ENCODE measurements at places on chromosomes 6 and 20.
A peak's percentile ranks its signal among the peaks of the same experiment; 100 is the strongest.

- DNase-seq = no peak
Measured at GRCh38 chr6:3744901-3745470, 6.5 kb downstream of the PXDC1 start.

DNA sequence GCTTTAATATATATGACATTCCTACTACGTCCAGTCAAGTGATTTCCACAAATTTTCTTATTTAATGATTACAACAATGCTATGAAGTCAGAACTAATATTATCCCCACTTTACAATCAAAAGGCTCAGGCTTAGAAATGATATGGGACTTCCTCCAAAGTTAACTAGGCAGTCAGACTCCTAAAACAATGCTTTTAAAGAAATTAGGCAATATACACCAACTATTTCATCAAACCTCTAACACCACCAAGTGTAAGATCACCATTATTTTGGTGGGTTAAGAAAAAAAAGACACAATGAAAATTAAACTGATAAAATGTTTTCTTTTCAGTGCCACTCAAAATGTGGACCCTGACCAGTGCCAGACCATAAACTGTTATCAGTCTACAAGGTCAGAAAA is 256.1 kb upstream of the RUNX2 start:
- DNase-seq = no peak

GRCh38 chr6:1713016-1713600 is 103.4 kb downstream of the FOXC1 start:
- DNase-seq = no peak

DNA sequence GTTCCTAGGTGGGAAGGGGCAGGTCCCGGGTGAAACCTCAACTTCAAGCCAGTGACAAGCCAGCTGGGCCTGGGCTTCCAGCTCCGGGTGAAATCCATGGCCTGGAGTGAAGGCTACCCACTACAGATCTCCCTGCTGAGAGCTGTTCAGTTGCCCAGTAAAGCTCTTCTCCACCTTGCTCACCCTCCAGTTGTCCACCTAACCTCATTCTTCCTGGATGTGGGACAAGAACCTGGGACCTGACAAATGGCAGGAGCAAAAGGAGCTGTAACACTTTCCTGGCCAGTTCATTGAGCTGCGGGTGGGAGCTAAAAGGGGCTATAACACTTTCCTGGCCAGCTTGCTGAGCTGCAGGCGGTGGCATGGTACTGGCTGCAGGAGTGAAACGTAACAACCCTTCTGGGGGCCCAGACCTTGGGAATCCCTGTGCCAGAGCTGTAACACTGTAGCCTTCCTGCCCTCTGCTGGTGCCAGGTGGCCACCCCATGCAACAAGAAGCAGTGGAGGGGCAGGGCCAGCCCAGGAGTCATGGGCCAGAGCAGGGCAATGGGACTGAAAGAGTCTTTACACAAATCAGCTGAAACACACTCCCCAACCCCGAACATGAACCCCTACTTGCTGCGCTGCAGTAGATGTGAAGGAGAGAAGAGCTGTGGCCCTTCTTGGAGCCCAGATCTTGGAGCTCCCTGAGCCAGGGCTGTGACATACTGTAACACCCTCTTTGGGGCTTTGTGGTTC is 3.6 kb upstream of the HINT3 start:
- DNase-seq = peak; percentile 32

GRCh38 chr20:46349035-46349741 is 40.9 kb upstream of the CDH22 start:
- DNase-seq = peak; percentile 49

- no peak for DNase-seq
Measured at GRCh38 chr6:167027772-167028171, 28.6 kb downstream of the CEP43 start.

- DNase-seq = no peak
Measured at GRCh38 chr6:27205375-27206278, 41.9 kb upstream of the PRSS16 start.

GRCh38 chr20:57656252-57656820 is 36.1 kb upstream of the ZBP1 start:
- no peak for DNase-seq

DNA sequence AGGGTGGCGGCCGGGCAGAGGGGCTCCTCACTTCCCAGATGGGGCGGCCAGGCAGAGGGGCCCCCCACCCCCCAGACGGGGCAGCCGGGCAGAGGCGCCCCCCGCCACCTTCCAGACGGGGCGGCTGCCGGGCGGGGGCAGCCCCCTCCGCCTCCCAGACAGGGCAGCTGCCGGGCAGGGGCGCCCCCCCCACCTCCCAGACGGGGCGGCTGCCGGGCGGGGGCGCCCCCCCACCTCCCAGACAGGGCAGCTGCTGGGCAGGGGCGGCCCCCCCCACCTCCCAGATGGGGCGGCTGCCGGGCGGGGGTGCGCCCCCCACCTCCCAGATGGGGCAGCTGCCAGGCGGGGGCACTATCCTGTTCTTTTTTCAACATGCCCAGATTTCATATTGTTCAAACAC is 78.2 kb upstream of the DST start:
- DNase-seq = no peak

GRCh38 chr6:121222656-121223055 is 111.6 kb downstream of the TBC1D32 start:
- DNase-seq = peak; percentile 41

DNA sequence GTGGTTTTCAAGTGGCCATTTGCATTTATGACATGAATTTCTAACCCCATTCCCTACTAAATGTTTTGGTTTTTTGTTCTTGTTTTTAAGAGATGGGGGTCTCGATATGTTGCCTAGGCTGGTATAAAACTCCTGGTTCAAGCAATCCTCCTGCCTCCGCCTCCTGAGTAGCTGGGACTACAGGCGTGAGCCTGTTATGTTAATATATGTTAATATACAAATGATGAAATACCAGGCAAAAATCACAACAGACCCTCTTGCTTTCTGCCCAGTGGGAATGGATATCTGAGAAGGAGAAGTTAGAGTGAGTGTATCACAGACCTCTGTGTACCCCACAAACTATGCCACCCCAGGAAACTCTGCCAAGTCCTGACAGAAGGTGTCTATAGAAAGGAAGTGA is 66.2 kb downstream of the CDC40 start:
- no peak for DNase-seq

DNA sequence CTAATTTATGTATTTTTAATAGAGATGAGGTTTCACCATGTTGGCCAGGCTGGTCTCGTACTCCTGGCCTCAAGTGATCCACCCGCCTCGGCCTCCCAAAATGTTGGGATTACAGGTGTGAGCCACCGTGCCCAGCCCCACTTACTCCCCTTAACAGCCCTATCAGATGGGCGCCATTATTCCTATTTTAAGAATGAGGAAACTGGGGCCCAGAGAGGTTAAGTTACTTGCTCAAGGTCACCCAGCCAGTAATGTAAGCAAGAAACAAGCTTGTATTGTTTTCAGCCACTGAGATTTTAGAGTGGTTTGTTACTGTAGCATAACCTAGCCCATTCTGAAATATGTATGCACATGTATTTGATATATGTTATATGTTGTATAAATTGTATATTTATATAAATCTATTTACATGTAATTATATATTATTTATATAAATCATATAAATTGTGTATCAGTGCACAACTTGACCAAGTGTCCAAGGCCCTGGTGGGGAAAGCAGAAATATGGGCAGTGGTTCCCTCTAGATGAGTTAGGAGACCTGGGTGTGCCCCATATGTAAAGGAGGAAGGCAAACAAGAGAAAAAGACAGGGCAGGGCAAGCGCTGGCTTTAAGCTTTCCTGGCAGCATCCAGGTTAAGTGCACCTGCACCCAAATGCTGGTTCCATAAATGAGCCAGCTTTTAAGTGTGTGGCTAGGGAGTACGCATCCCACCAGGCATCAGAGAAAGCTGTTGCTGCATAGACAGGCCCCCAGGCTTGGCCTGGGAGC is 1.2 kb upstream of the GUCA1A start:
- no peak for DNase-seq

DNA sequence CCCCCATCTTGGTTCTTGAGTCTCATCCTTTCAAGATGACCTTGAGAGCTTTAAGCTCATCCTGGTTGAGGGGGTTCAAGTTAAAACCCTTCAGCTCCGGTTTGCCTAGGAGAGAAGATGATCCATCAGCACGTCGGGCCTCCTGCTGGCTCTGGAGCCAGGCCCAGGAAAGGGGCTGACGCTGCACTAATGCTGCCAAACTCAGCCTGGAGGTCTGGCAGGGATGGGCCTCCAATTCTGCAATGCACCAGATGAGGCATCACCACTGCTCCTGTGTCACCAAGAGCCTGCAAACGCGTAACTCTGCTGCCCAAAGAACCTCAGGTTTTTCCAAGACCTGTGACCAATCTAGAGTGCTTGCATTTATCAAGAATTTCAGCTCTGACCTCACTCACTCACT is 6.1 kb downstream of the PDRG1 start:
- no peak for DNase-seq

DNA sequence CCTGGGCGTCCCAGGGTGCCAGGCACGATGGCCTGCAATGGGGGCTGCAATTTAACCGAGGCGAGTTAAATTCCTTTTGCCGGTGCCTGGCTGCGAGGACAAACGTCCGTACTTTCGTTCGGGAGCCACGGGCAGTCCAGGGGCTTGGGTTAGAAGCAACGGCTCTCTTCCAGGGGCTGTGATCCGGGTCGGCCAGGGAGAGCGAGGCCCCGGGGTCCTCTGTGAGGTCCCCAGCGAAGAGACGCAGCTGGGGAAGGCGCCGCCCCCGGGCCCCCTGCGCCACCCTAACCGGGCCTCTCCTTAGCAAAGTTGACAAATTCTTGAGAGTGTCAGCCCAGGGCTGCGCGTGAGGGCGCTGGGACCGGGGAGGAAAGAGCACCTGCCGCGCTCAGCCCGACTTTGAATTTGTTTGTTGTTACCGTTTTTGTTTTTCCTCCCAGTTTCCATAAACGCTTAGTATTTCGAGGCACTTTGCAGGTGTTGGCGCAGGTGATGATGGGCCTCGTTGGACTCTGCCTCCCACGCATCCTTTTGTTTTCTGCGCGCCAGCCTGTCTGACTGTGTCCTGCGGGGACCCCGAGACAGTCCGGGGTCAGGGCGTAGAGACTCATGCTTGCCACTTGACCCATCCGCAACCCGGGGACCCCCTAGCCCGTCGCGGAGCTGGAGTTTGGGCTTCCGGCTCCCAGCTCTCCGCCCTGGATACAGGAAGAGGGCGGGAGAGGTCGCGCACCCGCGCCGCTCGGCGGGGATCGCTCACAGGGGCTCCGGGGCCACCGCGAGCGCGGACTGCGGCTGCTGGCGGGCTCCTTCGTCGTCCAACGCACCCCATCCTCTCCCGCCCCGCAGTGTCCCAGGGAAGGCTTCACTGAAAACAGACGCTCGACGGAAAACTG is 5.8 kb downstream of the OLIG3 start:
- no peak for DNase-seq

- DNase-seq = peak; percentile 22
Measured at GRCh38 chr20:24098886-24099285, 110.3 kb upstream of the GGTLC1 start.

GRCh38 chr20:59157531-59157930 is 6.1 kb upstream of the ZNF831 start:
- no peak for DNase-seq

- no peak for DNase-seq
Measured at GRCh38 chr6:70103798-70104197, 199.1 kb downstream of the COL9A1 start.

DNA sequence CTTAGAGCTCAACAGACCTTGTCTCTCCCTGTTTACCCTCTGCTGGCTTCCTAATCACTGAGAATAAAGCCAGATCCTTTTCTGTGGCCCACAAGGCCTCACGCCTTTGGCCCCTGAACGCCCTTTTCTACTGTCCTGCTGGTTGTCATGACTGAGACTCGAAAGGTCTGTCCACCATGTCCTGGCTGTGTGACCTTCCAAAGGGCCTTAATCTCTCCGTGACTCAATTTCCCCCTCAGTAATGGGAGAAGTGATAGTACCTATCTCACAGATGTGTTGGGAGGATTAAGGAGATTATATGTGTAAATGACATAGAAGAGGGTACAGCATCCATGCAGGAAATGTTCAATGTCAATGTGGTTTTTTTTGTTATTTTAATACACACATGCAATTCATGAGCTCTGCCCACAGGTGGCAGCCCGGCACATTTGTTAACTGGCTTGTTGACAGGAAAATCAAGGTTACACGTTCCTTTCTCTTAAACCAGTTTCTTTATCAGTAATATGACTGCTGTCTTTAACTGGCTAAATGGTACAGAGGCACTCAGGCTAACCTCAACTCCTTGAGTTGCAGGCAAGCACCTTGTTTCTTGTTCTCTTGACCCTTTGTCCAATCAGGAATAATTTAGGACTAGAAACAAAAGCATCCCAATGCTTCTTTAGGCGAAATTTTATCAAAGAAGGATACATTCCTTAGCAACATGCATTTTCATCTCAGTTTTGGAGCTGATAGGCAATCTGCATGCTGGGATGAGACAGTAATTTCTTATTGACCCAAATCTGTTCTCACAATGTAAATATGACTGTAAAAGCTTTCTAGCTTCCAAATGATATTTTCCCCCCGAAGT is 16.6 kb downstream of the SLC22A1 start:
- peak; percentile 51 for DNase-seq

DNA sequence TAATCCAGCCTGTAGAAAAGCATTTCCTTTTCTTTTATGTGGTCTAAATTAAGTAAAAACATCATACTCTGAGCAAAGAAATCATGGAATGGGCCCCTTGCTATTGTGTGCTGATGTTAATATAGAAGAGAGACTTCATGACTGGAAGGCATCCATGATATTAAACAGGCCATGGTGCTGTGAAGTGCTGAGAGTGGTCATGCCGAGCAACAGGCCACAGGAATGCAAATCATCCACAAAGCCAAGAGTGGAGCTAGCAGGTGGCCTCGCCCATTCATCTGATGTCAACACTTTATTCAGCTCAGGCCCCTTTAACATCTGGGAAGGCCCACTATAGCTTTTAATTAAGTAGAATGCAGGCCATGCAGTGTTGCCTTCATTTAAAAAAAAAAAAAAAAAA is 115.2 kb upstream of the HMGCLL1 start:
- peak; percentile 30 for DNase-seq

DNA sequence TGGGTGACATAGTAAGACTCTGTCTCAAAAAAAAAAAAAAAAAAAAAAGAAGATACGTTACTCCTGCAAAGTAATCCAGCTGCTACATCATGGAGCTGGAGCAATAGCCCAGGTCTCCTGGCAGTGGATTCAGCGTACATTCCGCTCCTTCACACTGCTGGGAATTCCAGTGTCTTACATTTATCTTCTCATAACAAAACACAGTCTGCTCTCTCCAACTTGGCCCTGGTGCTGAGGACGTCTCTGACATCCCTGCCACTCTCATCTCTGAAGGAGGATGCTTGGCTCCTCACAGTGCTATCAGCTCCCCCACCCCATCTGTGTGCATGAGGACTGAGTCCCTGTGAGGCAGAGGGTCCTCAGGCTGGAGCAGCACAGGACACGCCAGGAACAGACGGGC is 529.8 kb downstream of the CD83 start:
- no peak for DNase-seq
